Neural progenitor cell (in vitro differentiated cells): ENCODE measurements at places on chromosomes 5 and 9.

GRCh38 chr9:95816716-95817115 lies 58.8 kb upstream of the ERCC6L2 start:
- H3K27me3 ChIP-seq: no peaks in the 10 kb centered on the region
- DNase-seq: no peak
- no peaks in the 10 kb centered on the region for H3K36me3 ChIP-seq
- no peak overlapping the region for H3K27ac ChIP-seq
- peaks cover 9% of the 10 kb centered on the region for H3K4me1 ChIP-seq

DNA sequence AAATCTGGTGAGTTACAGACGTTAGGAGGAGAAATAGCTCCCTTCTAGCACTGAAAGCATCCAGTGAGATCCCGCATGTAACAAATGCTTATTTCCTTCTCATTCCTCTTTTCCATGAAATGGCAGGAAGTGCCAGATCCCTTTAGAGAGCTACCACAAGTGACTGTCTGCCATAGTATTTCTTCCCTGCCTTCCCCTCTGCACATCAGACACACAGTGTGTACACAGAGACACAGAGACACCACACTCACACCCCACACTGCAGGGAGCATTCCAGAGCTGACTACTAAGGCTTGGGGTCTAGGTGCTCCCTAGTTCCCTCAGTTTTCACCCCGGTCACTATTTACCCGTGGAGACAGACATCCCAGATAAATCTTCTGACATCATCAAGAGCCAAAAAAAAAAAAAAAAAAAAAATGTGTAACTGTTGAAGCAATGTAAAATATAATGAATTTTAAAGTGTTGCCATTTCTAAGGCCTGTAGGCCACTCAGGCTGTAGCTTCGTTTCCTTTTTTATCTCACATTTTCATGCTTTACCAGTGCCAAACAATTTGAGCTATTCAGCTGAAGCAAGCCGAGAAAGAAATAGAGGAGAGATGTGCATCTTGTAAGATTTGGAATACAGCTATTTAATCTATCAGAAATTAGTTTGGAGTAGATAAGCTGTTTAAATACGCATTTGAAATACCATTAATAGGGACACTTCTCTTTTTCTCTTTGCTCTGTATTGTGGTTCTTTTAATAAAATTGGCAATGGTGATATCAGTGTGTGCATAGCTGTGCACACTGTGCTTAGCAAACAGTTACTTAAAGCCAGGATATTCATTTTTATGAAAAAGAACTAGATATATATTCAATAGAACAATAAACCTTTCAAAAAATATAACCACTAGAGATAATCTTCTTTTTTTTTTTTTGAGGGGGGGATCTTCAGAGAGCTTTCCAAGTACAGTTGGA lies 405.5 kb downstream of the PDE4D start:
- H3K4me3 ChIP-seq: no peak overlapping the region

DNA sequence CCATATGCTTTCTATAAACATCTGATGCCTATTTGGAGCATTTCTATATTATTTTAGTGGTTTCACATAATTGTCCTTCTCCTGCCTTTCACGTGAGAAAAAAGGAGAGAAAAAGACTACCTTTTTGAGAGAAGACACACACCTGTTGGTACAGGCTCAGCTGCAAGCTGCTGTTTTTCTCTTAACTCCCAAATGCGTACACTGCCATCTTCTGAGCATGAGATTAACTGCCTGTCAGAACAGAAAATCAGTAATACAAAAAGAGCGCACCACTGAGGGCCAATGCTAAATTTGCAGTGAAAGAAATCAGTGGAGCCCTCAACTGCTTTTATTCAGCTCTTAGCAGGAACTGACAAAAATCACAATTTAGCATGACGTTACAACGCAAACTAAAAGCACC lies 54.9 kb downstream of the WDR41 start:
- peak; percentile 21 for DNase-seq
- no peak overlapping the region for H3K27ac ChIP-seq
- no peak overlapping the region for H3K4me3 ChIP-seq

GRCh38 chr5:90747175-90747574 lies 188.6 kb downstream of the ADGRV1 start:
- no peaks in the 10 kb centered on the region for H3K27me3 ChIP-seq
- H3K27ac ChIP-seq: peak overlapping the region; percentile 77
- H3K36me3 ChIP-seq: peaks cover 27% of the 10 kb centered on the region
- no peak overlapping the region for H3K4me3 ChIP-seq
- peaks cover 15% of the 10 kb centered on the region for H3K4me1 ChIP-seq

DNA sequence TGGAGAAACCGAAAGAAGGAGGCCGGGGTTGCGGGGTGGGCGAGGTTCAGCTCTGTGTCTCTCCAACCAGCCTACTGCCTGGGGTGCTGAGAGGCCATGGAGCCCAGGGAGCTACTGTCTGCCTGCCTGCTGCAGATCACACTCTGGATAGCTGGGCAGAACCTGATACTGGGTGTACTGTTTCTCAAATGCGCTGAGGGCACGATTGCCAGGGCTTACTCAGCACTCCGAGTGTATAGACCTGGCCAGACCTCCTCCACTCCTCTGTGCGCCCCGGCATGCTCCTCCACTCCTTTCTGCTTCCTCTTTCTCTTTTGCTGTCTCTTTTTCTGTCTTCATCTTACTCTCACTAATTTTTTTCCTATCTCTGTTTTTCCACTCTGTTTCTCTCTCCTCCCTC lies 215.1 kb downstream of the PAPPA start:
- H3K4me1 ChIP-seq: peaks cover 5% of the 10 kb centered on the region
- no peaks in the 10 kb centered on the region for H3K27me3 ChIP-seq
- no peaks in the 10 kb centered on the region for H3K36me3 ChIP-seq

DNA sequence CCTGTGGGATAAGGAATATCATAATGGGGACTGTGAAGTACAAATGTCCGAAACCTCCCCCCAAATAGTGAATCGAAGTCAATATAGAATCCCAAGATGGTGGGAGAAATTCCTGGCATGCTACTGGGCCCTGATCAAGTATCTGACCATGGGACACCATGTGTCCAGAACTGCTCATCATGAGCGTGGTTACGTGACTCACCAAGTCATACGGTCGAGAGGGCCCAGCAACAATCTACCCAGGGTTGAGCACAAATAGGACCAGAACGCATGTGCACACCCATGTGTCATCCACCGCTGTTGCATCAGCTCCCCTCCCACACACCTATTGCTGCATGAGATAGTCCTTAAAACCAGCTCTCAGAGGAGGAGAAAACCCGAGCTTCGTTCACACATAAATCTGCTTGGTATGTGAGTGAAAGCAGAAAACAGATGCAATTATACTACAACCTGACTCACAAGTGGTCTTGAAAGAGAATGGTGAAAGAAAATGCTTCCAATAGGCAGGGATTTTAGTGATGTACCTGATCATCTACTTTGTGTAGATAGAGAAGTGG lies 353.2 kb downstream of the CWC27 start:
- H3K4me1 ChIP-seq: peaks cover 8% of the 10 kb centered on the region
- H3K27me3 ChIP-seq: no peaks in the 10 kb centered on the region
- no peaks in the 10 kb centered on the region for H3K36me3 ChIP-seq
- H3K27ac ChIP-seq: no peak overlapping the region
- no peak overlapping the region for H3K4me3 ChIP-seq
- DNase-seq: no peak

DNA sequence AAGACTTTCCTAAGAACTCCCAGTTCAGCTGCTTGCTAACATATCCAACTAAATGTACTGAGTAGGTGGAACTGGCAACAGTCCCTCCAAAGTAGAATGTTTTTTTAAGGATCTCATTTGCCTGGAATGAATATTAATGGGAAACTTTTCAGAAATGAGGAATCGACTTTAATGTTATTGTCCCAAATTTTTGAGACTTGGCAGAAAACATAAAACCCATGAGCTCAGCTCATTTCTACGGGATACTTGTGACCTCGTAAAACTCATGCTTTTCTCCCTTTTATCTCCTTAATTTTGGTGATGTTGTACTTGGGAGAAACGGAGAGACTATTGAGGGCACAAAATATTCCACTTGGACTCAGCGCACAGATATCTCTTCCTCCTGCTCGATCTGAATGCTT lies 296.8 kb downstream of the EBF1 start:
- H3K4me1 ChIP-seq: peaks cover 19% of the 10 kb centered on the region
- no peak overlapping the region for H3K27ac ChIP-seq
- no peaks in the 10 kb centered on the region for H3K36me3 ChIP-seq
- no peaks in the 10 kb centered on the region for H3K27me3 ChIP-seq

DNA sequence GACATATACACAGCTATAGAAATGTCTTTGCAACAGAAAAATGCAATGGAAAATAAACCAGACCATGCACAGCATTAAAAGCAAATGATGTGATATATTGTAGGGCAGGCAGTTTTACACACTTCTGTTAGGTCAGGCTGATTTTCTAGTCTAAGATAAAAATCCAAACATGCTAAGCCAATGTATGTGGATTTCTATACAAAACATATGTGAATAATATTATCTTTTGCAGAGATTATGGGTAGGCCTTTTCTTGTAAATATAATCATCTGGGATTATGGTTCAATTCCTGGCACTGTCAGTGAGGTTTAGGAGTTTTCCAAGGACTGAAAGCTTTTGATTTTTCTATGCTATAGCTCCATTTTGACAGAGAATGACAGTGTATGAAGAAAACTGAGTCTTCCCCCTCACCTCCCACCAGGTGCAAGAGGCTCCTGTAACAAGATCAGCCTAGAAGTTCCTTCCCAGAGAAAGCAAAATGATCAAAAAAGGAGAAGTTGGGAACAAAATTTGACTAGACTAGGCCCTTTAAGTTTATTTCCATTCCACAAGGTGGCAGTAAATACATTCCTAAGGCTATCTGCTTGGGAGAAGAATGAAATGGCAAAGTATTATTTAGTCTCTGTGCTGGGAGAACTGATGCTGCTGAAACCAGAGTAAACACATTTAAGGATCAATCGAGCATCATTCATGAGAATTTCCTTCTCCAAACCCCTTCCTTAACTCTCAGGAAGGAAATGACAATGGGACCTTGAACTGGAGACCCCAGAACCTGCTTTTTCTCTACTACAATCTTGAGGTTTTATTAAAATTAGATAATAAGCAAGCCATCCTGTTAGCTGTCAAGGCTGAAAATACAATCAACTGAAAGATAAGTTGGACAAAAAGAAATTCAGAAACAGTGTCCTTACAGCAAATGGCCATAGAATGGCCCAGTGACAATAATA lies 133.0 kb upstream of the TUT7 start:
- H3K36me3 ChIP-seq: no peaks in the 10 kb centered on the region
- no peak overlapping the region for H3K4me3 ChIP-seq
- H3K4me1 ChIP-seq: no peaks in the 10 kb centered on the region
- peak; percentile 71 for DNase-seq
- no peaks in the 10 kb centered on the region for H3K27me3 ChIP-seq

DNA sequence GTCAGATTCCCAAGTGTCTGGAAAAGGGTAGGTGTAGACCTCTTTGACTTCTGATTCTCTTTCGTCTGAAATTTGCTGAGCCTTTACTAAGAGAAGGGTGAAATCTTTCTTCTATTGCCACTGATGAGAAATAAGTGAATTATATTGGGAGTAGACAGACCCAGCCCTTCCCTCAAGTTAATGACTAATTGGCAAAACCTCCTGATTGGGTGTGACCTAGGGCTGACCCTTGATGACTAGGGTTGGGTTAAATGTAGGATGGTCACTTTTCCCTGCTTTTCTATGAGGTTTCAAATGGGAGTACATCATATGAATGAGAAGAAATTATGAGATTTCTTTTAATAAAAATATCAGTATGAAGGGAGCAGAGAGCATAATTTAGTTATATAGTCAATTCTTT lies 73.4 kb upstream of the C5orf46 start:
- no peaks in the 10 kb centered on the region for H3K36me3 ChIP-seq
- no peak overlapping the region for H3K27ac ChIP-seq
- H3K27me3 ChIP-seq: no peaks in the 10 kb centered on the region
- no peak overlapping the region for H3K4me3 ChIP-seq
- DNase-seq: no peak

GRCh38 chr9:1210954-1211353 lies 160.8 kb downstream of the DMRT2 start:
- no peak for DNase-seq
- H3K4me1 ChIP-seq: no peaks in the 10 kb centered on the region
- no peaks in the 10 kb centered on the region for H3K36me3 ChIP-seq
- no peaks in the 10 kb centered on the region for H3K27me3 ChIP-seq
- H3K27ac ChIP-seq: no peak overlapping the region

DNA sequence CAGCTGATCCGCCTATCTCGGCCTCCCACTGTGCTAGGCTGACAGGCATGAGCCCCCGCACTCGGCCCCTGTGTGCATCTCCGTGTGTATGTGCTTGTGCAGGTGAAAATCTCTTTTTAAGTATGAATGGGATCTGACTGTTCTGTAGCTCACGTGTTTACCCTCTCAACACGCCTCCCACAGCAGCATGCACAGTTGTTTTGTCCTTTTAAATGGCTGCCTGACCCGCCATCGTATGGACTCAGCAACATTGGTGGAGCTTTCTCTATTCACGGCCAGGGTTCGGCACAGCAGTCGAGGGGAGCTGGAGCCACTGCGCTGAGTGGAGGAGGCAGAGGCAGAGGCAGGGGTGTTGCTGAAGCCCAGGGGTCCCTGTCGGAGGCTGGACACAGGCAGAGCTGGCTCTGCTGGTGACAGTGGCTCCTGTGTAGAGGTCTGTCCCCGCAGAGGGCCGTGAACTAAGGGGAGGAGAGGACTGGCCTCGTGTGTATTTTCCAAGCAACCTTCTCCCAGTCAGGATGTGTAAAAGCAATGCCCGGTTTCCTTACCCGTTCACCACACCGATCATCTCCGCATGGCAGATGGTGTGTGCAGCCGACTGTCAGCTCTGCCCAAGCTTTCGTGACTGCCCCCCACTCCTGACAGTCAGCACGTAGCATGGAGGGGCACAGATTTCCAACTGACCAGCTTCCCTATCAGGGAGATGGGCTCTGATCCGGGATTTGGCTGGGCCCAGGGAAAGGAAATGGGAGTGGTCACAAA lies 37.3 kb downstream of the MRPL36 start:
- H3K27ac ChIP-seq: no peak overlapping the region
- H3K4me3 ChIP-seq: no peak overlapping the region
- H3K4me1 ChIP-seq: no peaks in the 10 kb centered on the region
- H3K36me3 ChIP-seq: no peaks in the 10 kb centered on the region
- no peaks in the 10 kb centered on the region for H3K27me3 ChIP-seq

DNA sequence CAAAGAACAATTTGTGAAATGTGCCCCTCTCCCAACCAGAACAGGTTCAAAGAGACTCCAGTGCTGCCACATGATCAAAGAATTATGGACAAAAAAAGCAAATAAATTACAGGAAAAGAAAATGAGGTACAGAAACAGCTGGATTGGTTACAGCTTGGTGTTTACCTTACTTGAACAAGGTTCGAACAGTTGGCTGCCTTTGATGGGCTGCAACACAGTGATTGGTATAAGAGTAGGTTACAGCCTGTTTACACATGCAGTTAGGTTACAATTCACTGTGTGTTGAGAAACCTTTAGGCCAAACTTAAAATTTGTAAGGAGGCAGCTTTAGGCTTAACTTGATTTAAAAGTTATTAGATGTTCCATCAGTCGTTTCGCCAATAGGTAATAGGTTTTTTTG lies 3.4 kb upstream of the MOCS2 start:
- no peak for DNase-seq
- H3K4me1 ChIP-seq: peaks cover 18% of the 10 kb centered on the region
- H3K36me3 ChIP-seq: no peaks in the 10 kb centered on the region
- peaks cover 6% of the 10 kb centered on the region for H3K27me3 ChIP-seq
- H3K4me3 ChIP-seq: no peak overlapping the region
